Naive thymus-derived CD8-positive, alpha-beta T cell (primary cell): ENCODE measurements at places on chromosomes 12 and 14. TPM values are rescaled to one million over a fixed set of nuclear protein-coding genes. Genes with fewer than 3 reads are reported as not detected.

RITA1 gene
- 17.1 TPM for total RNA-seq

TMEM229B gene
- 25.6 TPM for total RNA-seq

EXOC3L4 gene
- total RNA-seq, result not detected

ZNF740 gene
- total RNA-seq, result 113 TPM

AP4S1 gene
- 19.2 TPM for total RNA-seq

PTGER2 gene
- 3.2 TPM for total RNA-seq

LHX5 gene
- not detected for total RNA-seq

- DNase-seq, result no peak
- no peaks in the 10 kb centered on the region for H3K4me1 ChIP-seq
- H3K36me3 ChIP-seq, result no peaks in the 10 kb centered on the region
- H3K4me3 ChIP-seq, result no peak overlapping the region
- H3K27me3 ChIP-seq, result peaks cover 31% of the 10 kb centered on the region
- no peak overlapping the region for H3K27ac ChIP-seq
Observed at GRCh38 chr14:96064866-96065265, 25.7 kb downstream of the C14orf132 start.

DNA sequence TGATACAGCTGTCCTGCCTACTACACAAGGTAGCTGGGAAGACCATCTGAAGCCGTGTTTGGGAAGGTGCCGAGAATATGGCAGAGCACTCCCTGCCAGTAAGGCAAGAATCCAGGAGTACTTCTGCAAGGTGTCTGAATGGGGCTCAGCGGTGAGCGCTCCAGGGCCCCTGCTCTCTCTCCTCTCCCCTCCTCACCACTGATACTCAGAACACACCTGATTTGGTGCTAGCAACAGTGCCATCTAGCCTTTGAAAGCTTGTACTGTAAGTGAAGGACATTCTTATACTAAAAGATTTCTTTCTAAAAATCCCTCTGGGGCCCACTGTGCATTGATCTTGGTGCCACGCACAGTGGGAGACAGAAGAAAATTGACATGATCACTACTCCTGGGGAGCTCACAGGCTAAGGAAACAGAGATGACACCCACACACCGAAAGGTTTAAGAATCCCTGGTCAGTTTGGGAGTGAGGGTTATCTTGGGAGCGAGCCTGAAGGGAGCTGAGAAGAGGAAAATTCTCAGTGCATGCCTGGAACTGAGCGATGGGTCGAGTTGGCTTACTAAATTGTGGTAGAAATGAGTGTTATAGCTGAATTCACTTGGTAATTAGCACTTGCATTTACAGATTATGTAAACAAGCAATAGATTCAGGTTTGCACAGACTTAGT lies 216.9 kb downstream of the NTF3 start:
- no peak for DNase-seq
- H3K4me1 ChIP-seq, result no peaks in the 10 kb centered on the region
- no peak overlapping the region for H3K4me3 ChIP-seq
- H3K27me3 ChIP-seq, result peaks cover 9% of the 10 kb centered on the region
- no peaks in the 10 kb centered on the region for H3K36me3 ChIP-seq

DNA sequence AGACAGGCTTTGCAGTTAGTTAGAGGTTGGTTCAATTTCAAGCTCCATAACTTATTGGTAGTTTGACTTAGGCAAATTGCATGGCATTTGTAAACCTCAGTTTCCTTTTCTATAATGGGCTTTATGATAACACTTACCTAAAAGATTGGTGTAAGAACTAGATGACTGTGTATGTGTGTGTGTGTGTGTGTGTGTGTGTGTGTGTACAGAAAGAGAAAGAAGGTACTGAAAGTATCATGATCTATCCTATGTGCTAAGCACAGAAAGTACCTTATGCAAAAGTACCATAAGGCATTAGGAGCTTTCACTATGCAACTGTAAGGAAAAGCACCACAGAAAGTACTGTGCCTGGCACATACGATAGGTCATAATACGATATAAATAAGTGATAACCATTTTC lies 304.3 kb upstream of the KITLG start:
- no peak for DNase-seq
- no peak overlapping the region for H3K27ac ChIP-seq
- no peak overlapping the region for H3K4me3 ChIP-seq
- H3K36me3 ChIP-seq, result no peaks in the 10 kb centered on the region

DNA sequence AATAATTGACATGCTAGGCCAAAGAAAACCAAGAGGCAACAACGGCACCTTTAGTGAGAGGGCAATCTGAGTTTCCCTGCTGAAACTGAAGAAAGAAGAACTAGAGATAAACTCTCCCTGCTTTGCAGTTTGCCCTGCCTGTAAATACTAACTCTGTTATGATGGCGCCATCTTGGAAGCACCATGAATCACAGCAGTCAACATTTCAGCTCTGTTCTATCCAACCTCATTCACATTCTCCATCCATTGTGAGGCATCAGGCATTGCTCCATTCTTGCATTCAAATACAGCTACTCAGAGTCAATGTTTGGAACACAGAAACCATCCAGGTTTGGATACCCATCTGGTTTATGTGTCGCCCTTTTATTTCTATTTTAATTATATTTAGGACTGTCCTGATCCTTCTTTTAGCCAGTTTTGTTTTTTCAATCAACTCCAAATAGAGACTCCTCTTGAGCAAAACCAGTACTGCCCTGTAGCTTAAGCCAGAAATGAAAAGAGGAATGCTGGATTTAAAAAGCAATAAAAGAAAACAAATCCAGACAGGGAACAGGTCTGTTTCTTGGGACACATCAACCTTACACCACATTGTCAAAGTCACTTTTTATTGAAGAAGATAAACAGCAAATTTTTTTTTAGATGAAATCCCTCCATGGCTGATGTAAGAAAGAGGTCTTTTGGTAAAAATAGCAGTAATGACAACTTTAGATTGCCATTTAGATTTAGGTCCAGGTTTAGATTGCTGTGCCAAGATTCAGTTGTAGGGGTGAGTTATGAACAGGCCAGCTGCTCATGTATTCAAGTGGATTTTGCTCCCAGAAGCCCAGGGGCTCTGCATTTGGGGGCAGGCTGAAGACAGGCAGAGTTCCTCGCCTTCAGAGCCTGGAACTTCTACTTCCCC lies 33.3 kb upstream of the PPM1A start:
- no peak for DNase-seq
- H3K4me1 ChIP-seq, result peaks cover 1% of the 10 kb centered on the region
- no peaks in the 10 kb centered on the region for H3K36me3 ChIP-seq
- H3K27ac ChIP-seq, result no peak overlapping the region

GRCh38 chr12:27319409-27319808 lies 13.2 kb upstream of the BMAL2 start:
- no peaks in the 10 kb centered on the region for H3K27me3 ChIP-seq
- no peak overlapping the region for H3K27ac ChIP-seq
- H3K4me1 ChIP-seq, result no peaks in the 10 kb centered on the region
- H3K4me3 ChIP-seq, result no peak overlapping the region
- peaks cover 12% of the 10 kb centered on the region for H3K36me3 ChIP-seq

DNA sequence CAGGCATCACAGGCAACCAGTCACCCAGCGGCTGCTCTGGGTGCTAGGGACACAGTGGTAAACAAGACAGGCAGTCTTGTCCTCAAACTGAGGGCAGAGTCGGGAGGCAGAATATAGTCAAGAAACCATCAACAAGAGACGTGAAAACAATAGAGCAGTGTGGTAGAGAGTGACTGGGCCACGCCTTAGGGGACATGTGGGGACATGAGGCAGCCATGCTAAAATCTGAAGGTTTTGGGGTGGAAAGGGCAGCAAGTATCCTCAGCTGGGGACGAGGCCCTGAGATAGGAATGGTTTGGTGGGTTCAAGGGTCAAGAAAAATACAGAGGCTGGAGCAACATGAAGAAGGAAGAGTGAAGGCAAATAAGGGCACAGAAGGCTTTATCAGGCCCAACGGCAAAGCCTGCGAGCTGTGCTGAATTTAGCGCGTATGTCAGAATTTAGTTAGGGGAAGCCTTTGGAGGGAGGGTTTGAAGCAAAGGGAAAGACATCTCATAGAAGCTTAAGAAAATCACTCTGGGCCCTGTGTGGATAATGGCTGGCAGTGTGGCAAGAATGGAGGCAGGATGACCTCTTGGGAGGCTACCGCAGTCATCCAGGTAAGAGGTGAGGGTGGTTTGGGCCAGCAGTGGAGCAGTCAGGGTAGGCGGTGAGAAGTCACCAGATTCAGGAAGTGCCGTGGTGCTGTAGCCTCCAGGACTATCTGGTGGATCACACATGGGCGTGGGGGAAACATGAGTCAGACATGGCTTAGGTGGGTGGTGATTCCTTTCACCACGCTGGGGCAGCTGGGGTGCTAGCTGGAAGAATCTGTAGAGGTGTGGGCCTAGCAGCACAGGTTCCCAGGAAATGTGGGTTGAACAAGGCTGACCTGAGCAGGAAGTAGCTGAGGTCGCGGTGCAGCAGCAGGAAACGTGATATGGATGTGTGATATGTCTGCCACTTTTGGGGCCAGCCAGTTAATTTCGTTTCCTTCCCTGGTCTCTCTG lies 3.0 kb downstream of the EVL start:
- H3K4me3 ChIP-seq, result peak overlapping the region; percentile 95
- peak overlapping the region; percentile 99 for H3K27ac ChIP-seq
- peaks cover 66% of the 10 kb centered on the region for H3K4me1 ChIP-seq
- DNase-seq, result peak; percentile 89
- no peaks in the 10 kb centered on the region for H3K27me3 ChIP-seq
